ENCODE measurements at places on chromosomes 11 and 22.

DNA sequence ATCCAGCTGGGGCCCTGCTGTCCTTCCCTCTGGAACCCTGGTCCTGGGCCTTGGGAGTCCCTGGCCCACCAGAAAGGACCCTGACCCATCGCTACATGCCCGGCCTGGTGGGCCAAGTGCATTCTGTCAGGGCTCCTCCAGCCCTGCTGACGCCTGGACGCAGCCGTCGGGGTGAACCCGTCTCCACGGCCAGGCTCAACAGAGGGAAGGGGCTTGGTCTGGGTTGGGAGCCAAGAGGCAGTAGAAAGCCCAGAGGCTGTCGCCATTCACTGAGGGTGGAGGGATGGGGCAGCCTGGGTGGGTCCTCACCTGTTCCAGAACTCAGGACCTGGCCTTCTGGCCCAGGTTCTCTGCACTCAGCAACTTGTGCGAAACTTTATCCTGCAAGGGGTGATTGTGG, 39.0 kb downstream of the TOLLIP start:
- H3K4me3 ChIP-seq = no peak overlapping the region
- peaks cover 7% of the 10 kb centered on the region for H3K36me3 ChIP-seq
- no peaks in the 10 kb centered on the region for H3K27me3 ChIP-seq
- H3K27ac ChIP-seq = no peak overlapping the region

GRCh38 chr11:112523951-112524350, 263.3 kb upstream of the PLET1 start:
- DNase-seq = no peak
- H3K27ac ChIP-seq = no peak overlapping the region
- no peaks in the 10 kb centered on the region for H3K36me3 ChIP-seq
- H3K27me3 ChIP-seq = peaks cover 3% of the 10 kb centered on the region

GRCh38 chr11:83303316-83303715, 17.1 kb upstream of the CCDC90B start:
- H3K27me3 ChIP-seq = no peaks in the 10 kb centered on the region
- H3K27ac ChIP-seq = no peak overlapping the region
- DNase-seq = no peak
- no peaks in the 10 kb centered on the region for H3K4me1 ChIP-seq

- H3K4me3 ChIP-seq = no peak overlapping the region
- no peaks in the 10 kb centered on the region for H3K36me3 ChIP-seq
- no peaks in the 10 kb centered on the region for H3K27me3 ChIP-seq
- H3K4me1 ChIP-seq = no peaks in the 10 kb centered on the region
- DNase-seq = no peak
Observed at GRCh38 chr11:110909336-110909735, 197.1 kb upstream of the ARHGAP20 start.

GRCh38 chr11:62908468-62909072, 12.6 kb downstream of the CHRM1 start:
- no peak overlapping the region for H3K27ac ChIP-seq
- H3K27me3 ChIP-seq = peaks cover 15% of the 10 kb centered on the region
- H3K36me3 ChIP-seq = no peaks in the 10 kb centered on the region
- peaks cover 9% of the 10 kb centered on the region for H3K4me1 ChIP-seq

DNA sequence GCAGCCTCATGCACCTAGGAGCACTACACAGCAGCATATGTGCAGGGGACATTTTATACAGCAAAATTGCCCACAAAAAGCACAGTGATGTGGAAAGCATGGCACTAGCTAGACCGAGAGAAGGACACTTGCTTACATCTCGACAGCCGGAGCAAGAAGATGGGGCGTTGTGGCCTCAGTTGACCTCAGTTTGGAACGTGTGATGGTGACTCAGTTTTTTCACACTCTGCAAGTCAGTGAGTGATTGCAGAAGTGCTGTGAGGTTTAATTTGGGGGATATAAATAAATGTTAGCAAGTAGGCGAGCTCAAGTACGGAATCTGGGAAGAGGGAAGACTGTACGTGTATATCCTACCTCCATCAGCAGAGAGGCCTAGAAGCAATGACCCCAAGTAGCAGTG, 23.3 kb downstream of the LRP5 start:
- no peak overlapping the region for H3K4me3 ChIP-seq
- H3K4me1 ChIP-seq = peaks cover 34% of the 10 kb centered on the region
- H3K27ac ChIP-seq = no peak overlapping the region
- DNase-seq = no peak

DNA sequence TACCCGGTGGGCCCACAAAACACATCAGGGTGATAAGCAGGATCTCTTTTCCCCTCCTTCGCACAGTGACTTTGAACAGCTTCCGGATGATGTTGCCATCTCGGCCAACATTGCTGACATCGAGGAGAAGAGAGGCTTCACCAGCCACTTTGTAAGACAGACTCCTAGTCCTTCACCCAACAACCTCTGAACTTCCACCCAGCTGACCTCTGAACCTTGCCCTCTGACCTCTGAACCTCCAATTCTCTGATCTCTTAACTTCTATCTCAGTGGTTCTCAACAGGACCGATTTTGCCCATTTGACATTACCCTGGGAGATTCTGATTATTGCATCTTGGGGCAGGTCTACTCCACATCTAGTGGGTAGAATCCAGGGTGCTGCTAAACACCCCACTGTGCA, 3.2 kb downstream of the NCF4 start:
- no peak overlapping the region for H3K27ac ChIP-seq
- peaks cover 45% of the 10 kb centered on the region for H3K27me3 ChIP-seq
- H3K4me3 ChIP-seq = no peak overlapping the region
- DNase-seq = no peak

DNA sequence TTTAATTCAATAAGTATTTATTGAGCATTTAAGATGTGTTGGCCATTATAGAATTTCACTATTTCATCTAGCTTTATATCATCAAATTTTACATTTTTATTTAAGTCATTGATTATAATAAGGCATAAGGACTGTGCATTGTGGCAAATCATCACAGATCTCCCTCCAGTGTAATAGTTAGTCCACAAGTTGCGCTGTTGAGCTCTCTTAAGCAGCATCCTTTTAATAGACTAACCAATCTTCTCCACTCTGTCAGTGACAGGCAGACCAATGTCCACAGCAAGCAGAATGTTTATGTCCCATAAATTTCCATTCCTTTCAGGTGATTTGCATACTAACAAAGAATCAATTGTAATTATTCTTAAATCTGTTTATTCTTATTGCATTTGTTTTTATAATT, 595.3 kb upstream of the CCDC90B start:
- no peak overlapping the region for H3K4me3 ChIP-seq
- H3K27ac ChIP-seq = no peak overlapping the region
- no peaks in the 10 kb centered on the region for H3K4me1 ChIP-seq
- H3K27me3 ChIP-seq = no peaks in the 10 kb centered on the region

- H3K27ac ChIP-seq = no peak overlapping the region
- H3K27me3 ChIP-seq = peaks cover 2% of the 10 kb centered on the region
- no peak for DNase-seq
- H3K4me1 ChIP-seq = no peaks in the 10 kb centered on the region
- H3K4me3 ChIP-seq = no peak overlapping the region
Observed at GRCh38 chr11:84476581-84476980, 1150.6 kb downstream of the DLG2 start.

DNA sequence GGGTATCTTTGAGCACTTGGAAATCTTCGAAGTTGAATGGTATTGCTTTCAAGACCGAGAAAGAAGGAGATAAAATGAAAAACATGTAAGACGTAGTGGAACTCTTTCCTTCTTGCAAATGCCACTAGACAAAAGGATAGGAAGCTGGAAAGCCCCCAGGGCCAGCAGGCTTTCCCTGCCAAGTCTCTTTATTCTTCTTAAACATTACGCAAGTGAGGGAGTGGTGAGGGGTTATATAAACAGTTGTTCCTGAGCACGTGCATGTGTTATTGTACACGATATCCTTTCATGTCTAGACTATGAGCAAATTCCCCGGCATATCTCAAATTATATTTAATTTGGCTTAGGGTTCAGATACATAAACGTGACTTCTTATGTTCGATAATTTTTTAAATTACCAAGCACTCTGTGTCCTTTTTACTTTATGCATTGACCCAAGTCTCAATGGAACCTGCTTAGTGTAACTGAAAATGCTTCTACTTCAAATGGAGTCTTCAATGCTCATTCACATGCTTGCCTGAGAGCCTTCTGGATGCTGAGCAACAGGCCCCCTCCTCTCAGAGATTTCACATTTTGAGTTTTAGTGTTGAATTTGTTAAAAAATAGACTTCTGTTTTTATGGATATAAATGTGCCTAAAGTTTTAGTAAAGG, 59.0 kb downstream of the PPP2R1B start:
- H3K36me3 ChIP-seq = peaks cover 15% of the 10 kb centered on the region
- peaks cover 34% of the 10 kb centered on the region for H3K27me3 ChIP-seq
- DNase-seq = no peak
- H3K4me3 ChIP-seq = no peak overlapping the region
- no peak overlapping the region for H3K27ac ChIP-seq

DNA sequence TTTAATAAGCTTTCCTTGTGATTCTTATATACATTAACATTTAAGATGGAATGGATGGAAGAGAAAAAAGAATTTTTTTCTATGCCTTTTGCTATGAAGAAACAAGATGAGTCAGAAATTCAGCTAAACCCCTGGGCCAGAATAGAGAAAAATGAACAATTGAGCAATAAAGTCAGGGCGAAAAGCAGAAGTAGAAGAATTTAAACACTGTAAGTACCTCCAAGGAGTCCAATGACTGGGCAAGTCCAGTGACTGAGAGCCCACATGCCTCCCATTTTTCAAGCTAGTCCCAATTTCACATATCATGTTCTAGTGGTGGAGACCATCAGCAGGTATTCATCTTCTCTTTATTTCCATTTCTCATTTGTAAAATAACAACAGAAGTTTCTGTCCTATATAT, 18.6 kb upstream of the APLP2 start:
- H3K36me3 ChIP-seq = no peaks in the 10 kb centered on the region
- no peak for DNase-seq
- no peak overlapping the region for H3K4me3 ChIP-seq
- H3K27me3 ChIP-seq = peaks cover 4% of the 10 kb centered on the region
- no peaks in the 10 kb centered on the region for H3K4me1 ChIP-seq

DNA sequence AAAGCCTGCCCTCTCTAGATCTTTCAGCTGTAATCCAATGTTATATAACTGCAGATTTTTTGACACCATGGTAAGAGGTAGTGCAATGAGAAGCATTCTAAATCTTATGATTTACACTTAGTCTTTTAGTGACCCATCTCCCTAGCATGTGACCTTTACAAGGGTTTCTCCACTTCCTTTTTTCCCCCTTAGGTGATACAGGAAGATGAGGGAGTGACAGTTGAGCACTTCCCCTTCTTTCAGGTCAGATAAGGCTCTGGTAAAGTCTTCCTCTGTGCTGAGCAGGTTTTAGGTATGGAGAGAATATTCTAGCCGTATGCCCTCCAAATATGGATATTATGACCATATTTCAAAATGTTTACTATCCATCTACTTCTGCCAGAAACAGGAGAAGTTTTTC, 753.6 kb downstream of the JRKL start:
- H3K27me3 ChIP-seq = no peaks in the 10 kb centered on the region
- no peaks in the 10 kb centered on the region for H3K36me3 ChIP-seq
- H3K27ac ChIP-seq = no peak overlapping the region
- no peak overlapping the region for H3K4me3 ChIP-seq
- no peak for DNase-seq
- H3K4me1 ChIP-seq = no peaks in the 10 kb centered on the region

DNA sequence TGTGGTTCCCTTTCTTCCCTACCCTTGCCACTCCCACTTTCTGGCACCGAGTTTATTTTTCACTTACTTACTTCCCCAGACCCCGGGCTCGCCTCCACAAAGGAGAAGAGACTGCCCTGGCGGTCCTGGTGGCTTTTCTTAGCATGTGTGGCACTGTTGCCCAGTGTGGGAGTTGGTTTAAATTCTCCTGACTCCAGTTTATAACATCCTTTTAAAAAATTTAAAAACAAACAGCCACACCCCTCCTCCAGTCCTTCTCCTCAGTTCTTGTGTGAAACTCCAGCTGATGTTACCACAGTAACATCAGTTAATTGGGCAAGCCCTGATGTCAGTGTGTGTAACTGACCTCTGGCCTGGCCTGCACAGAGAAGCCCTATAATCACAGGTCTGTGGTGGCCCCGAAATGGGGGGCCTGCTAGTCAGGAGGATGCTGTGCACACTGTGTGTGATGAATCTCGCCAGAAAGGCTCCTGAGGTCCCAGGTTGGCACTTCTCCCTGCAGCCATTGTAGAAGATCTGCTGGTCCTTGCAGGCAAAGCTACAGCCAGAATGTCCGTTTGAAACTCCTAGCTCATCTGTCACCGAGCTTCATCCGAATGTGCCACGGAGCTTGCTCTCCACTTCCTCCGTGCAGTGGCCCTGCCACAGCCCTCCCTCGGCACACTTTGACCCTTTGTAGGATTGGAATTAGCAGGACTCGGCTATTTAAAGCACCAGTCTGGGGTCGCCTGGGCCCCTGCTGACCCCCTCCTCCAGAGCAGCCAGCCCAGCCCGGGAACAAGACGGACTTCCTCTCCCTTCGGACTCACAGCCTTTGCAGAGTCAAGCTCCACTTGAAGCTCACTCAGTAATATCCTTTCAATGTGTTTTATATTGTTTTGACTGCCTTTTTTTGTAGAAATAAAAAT, 7.6 kb downstream of the YDJC start:
- peaks cover 2% of the 10 kb centered on the region for H3K36me3 ChIP-seq
- H3K4me3 ChIP-seq = peak overlapping the region; percentile 65
- H3K27ac ChIP-seq = peak overlapping the region; percentile 87
- peaks cover 38% of the 10 kb centered on the region for H3K4me1 ChIP-seq
- DNase-seq = no peak

DNA sequence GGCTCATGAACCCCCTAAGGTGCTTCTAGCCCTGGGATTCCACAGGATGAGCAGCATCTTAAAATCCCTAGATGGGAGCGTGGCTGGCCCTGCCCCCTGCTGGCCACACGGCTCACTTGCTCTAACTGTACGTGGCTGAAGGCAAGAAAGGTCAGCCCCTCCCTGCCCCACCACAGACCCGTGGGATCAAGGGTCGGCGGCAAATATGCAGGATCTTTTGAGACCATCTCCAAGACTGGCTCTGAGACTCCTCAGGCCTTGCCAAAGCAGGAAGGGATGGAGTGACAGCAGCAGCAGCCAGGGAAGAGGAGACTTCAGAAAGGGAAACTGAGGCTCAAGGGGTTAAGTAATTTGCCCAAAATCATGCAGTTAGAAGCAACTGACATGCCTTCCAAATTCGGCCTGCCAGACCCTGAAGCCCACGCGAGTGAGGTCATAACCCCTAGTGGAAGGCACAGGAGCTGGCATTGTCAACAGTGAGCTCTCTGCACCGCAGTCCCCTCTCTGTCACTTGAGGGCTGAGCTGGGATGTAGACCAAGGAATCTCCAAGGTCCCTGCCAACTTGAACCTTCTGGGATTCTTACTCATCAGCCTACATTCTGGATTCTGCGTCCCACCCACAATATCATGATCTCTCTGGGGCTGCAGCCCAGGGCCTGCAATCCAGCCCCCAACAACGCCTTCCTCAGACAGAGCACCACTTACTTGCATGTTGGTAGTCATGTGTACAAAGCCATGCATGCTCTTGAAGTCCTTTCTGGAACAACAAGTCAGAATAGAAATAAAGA, 31.4 kb downstream of the CREB3L1 start:
- peaks cover 9% of the 10 kb centered on the region for H3K4me1 ChIP-seq
- no peaks in the 10 kb centered on the region for H3K36me3 ChIP-seq
- no peak overlapping the region for H3K27ac ChIP-seq
- no peaks in the 10 kb centered on the region for H3K27me3 ChIP-seq

Measured in neural crest cell (in vitro differentiated cells).